ENCODE measurements at places on chromosomes 6 and 20. TPM values are rescaled to one million over a fixed set of nuclear protein-coding genes. Genes with fewer than 3 reads are reported as not detected.
A peak's percentile ranks its signal among the peaks of the same experiment; 100 is the strongest.

GCNT2 gene
- total RNA-seq, result 0.80 TPM

BPIFB4 gene
- total RNA-seq, result not detected

ZNF165 gene
- 0.61 TPM for total RNA-seq

NCOA5 gene
- 18.0 TPM for total RNA-seq

ZSWIM1 gene
- total RNA-seq, result 0.59 TPM

- peaks cover 3% of the 10 kb centered on the region for H3K27me3 ChIP-seq
- H3K27ac ChIP-seq, result no peak overlapping the region
- H3K4me3 ChIP-seq, result no peak overlapping the region
- H3K4me1 ChIP-seq, result peaks cover 8% of the 10 kb centered on the region
- no peaks in the 10 kb centered on the region for H3K36me3 ChIP-seq
Observed at GRCh38 chr6:163634211-163635171, 220.0 kb downstream of the QKI start.

DNA sequence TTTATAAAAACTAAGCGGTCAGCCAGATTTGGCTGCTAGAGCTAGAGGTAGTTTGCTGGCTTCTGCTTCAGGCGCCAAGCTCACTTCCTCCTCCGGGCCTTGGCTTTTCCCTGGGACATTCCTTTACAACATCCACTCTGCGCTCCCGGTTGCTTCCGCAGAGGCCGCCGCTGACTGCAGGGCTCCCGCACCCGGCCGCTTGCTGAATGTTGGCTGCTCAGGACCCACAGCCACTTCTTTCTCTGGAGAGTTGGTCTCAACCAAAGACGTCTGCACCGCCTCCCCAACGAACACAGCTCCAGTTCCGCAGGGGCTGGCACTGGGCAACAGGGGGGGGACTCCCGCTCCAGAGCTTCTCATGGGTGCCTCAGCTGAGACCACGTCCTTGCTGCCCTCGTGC, 282.8 kb downstream of the TFAP2C start:
- DNase-seq, result no peak
- no peak overlapping the region for H3K27ac ChIP-seq
- no peaks in the 10 kb centered on the region for H3K36me3 ChIP-seq
- H3K4me3 ChIP-seq, result no peak overlapping the region
- no peaks in the 10 kb centered on the region for H3K27me3 ChIP-seq

DNA sequence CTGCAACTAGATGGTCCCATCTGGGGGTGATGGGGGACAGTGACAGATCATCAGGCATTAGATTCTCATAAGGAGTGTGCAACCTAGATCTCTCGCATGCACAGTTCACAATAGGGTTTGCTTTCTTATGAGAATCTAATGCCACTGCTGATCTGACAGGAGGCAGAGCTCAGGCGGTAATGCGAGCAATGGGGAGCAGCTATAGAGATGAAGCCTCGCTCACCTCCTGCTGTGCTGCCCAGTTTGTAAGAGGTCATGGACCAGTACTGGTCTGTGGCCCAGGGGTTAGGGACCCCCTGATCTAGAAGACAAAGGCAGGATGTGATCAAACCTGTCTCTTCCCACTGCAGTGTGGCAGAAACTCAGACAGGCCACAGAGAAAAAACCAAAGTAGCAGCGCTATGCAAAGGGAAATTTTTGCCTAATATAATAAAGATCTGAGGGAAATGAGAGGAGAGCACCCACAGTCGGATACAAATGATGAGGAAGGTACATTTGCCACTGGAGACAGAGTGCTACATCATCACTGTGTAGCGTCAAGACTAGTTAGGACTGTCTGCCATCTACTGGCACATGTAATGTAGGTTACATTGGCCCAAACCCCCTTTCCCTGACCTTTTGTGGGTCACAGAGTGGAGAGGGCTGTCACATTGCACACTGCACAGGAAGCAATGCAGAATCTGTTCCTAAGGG, 4.1 kb upstream of the LY86 start:
- no peaks in the 10 kb centered on the region for H3K27me3 ChIP-seq
- H3K27ac ChIP-seq, result no peak overlapping the region
- no peak for DNase-seq
- H3K36me3 ChIP-seq, result no peaks in the 10 kb centered on the region
- H3K4me1 ChIP-seq, result peaks cover 35% of the 10 kb centered on the region

DNA sequence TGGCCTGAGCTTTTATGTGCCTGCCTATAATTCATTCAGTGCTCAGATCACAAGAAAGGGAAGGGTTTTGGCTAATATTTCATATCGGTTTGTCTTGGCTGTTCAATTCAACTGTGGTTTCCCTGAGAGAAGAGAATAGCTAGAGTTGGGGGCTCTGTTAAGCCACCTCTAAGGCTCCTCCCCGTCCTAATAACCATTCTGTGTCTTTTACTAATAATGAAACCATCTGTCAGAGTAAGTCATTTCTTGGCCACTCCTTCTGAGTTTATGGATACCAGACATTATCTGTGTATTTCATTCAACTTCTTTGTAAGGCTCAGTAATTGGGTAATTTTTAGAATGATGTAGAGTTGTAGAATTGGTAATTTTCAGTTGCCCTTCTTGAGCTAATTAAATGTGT, 5.2 kb downstream of the STX11 start:
- no peak for DNase-seq
- peaks cover 13% of the 10 kb centered on the region for H3K36me3 ChIP-seq
- H3K27ac ChIP-seq, result no peak overlapping the region
- no peak overlapping the region for H3K4me3 ChIP-seq
- peaks cover 27% of the 10 kb centered on the region for H3K4me1 ChIP-seq

- H3K36me3 ChIP-seq, result no peaks in the 10 kb centered on the region
- H3K27me3 ChIP-seq, result no peaks in the 10 kb centered on the region
- no peak overlapping the region for H3K27ac ChIP-seq
Observed at GRCh38 chr20:5703681-5704101, 46.5 kb upstream of the SHLD1 start.

DNA sequence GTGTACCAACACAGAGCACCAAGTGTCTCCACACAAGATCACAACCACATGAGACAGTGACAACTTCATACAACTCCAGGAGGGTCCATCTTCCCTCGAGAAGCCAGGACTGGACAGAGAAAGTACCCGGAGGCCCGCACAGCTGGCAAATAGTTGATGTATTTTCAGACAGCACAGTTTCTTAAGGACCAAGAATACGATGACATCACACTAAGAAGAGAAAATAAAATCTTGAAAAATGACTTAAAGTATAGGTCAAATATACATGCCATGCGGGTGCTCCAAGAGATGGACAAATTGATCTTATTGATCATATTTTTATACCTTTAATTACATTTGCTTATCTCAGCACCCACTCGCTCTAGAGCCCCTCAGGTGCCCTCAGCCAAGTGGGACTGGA, 145.5 kb downstream of the RNASET2 start:
- H3K4me1 ChIP-seq, result no peaks in the 10 kb centered on the region
- H3K4me3 ChIP-seq, result no peak overlapping the region
- H3K27me3 ChIP-seq, result no peaks in the 10 kb centered on the region
- no peaks in the 10 kb centered on the region for H3K36me3 ChIP-seq
- H3K27ac ChIP-seq, result no peak overlapping the region
- no peak for DNase-seq

DNA sequence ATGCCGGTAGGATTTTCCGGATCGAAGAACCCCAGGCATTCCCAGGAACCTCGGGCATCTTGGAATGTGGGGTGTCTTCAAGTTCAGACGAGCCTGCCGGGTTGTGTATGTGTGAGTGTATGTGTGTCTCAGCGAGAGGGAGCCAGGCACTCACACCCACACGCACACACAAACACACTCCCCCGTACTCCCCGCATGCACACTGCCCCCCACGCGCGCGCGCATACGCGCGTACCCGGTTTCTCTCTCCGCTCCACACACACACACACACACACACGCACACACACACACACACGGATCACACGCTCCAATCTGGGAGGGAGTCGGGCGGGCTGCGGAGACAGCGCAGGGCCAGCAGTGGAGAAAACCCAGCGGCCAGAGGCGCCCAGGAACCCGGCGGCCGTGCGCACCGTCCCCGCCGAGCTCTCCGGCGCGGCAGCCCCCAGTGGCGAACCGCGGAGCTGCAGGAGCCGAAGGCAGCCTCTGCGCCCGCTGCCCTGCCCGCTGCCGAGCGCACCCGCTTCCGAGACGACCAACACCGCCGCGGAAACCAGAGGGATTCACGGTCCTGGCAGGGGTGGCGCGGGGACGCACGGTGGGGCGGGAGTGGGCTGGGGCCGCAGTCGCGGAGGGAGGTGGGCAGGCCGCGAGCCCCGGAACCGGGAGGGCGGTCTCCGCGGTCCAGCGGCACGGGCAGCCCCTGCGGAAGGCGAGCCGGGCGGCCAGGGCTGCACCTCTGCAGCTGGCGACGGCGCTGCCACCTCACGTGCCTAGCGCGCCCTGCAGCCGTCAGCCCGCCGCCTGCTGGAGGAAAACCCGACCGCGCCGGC, at the start of gene LRFN2:
Gene LRFN2, minus strand, starts transcription at position 125 of the 830 bp plus-strand sequence.
- H3K27ac ChIP-seq, result no peak within 1 kb of the TSS
- peaks cover 45% of the 10 kb centered on the region for H3K4me1 ChIP-seq
- H3K4me3 ChIP-seq, result peak within 1 kb of the TSS; percentile 47
- H3K27me3 ChIP-seq, result peaks cover 3% of the 10 kb centered on the region
- peak; percentile 82 for DNase-seq
- no peaks in the 10 kb centered on the region for H3K36me3 ChIP-seq

DNA sequence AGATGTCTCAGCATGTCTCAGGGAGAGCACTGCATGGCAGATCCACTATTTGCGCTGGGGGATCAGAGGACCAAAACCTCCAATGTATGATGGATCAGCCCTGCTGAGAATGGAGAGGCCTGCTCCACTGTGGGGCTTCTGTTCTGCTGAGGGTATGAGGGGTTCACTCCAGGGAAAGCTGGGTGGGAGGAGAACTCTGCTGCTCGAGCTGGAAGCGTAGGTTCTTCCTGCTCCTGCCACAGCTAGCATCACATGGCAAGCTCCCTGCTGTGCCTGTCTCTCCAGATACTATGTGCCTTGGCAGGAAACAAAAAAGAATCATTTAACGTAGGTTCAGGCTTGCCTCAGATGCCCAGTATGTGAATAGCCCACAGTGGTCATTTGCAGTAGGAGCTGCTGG, 105.8 kb downstream of the EPM2A start:
- no peaks in the 10 kb centered on the region for H3K27me3 ChIP-seq
- H3K4me3 ChIP-seq, result no peak overlapping the region
- no peak overlapping the region for H3K27ac ChIP-seq
